ENCODE measurements at places on chromosomes 16 and 17. TPM values are rescaled to one million over a fixed set of nuclear protein-coding genes. Genes with fewer than 3 reads are reported as not detected.

DNA sequence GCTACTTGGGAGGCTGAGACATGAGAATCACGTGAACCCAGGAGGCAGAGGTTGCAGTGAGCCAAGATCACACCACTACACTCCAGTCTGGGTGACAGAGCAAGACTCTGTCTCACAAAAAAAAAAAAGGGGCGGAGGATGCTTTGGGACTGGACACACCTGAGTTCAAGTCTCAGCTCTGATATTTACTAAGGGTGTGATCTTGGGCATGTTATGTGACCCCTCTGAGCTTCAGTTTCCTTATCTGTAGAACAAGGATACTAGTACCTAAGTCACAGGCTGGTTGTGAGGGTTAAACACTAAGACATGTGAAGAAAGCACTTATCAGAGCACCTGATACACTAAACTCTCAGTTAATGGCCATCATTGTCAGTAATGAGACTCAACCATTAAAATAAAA, 25.9 kb downstream of the HOXB1 start:
- no peak overlapping the region for H3K27ac ChIP-seq
- H3K4me3 ChIP-seq: no peak overlapping the region
- no peaks in the 10 kb centered on the region for H3K27me3 ChIP-seq

DNA sequence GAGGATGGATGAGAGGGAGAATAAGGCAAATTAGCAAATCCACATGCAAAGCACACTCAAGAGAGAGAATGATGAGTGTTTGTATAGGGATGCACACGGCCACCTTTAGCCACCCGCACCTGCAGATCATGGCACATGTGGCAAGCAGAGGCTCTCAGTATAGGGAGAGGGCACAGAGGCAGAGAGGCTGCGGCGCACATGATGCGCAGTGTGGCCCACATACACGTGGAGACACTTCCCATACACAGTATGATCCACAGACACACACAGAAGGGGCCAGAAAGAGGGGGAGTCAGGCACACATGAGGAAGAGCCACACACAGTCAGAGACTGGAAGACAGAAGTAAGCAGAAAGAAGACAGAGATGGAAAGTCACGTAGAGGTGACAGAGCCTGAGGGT, 6.5 kb upstream of the CHD3 start:
- peak overlapping the region; percentile 97 for H3K27ac ChIP-seq
- no peak for DNase-seq
- H3K4me3 ChIP-seq: no peak overlapping the region
- no peaks in the 10 kb centered on the region for H3K27me3 ChIP-seq
- H3K4me1 ChIP-seq: no peaks in the 10 kb centered on the region

- no peaks in the 10 kb centered on the region for H3K36me3 ChIP-seq
- no peaks in the 10 kb centered on the region for H3K27me3 ChIP-seq
- no peaks in the 10 kb centered on the region for H3K4me1 ChIP-seq
- DNase-seq: no peak
- no peak overlapping the region for H3K4me3 ChIP-seq
- H3K27ac ChIP-seq: no peak overlapping the region
These were observed 57.1 kb downstream of the GTF3C1 start for GRCh38 chr16:27492588-27492979.

- peaks cover 28% of the 10 kb centered on the region for H3K4me1 ChIP-seq
- no peaks in the 10 kb centered on the region for H3K36me3 ChIP-seq
- DNase-seq: peak; percentile 72
- H3K4me3 ChIP-seq: no peak overlapping the region
These were observed 36.9 kb downstream of the GINS2 start for GRCh38 chr16:85651629-85652430.

DNA sequence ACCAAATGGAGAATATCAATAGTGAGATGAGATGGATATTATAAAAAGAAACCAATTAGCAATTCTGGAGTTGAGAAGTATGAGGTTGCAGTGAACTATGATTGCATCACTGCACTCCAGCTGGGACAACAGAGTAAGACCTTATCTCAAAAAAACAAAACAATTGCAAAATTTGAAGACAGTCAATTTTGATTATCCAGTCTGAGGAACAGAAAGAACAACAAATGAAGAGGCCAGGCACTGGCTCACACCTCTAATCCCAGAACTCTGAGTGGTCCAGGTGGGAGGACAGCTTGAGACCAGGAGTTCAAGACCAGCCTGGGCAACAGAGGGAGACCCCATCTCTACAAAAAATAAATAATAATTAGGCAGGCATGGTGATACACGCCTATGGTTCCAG, 35.0 kb downstream of the USP32 start:
- no peaks in the 10 kb centered on the region for H3K27me3 ChIP-seq
- no peak for DNase-seq
- H3K4me1 ChIP-seq: no peaks in the 10 kb centered on the region
- H3K27ac ChIP-seq: no peak overlapping the region
- H3K4me3 ChIP-seq: no peak overlapping the region
- no peaks in the 10 kb centered on the region for H3K36me3 ChIP-seq

DNA sequence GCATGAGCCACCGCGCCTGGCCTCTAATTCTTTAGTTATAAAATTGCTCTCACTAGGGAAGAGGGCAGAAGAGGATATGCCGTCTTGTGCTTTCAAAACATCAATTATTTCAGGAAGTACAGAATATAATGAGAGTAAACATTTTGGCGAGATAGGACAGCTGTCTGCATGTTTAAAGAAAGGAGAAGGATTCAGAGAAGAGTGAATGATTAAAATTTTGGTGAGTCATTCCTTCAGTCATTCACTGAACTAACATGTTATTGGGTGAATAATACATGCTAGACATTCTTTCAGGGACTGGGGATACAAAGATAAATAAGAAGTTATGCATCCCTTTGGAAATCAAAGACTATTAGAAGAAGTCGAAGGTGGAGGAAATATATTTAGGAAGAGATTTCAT, 590.3 kb upstream of the GOT2 start:
- no peaks in the 10 kb centered on the region for H3K27me3 ChIP-seq
- H3K4me1 ChIP-seq: no peaks in the 10 kb centered on the region
- no peak overlapping the region for H3K4me3 ChIP-seq
- no peaks in the 10 kb centered on the region for H3K36me3 ChIP-seq

TBC1D3E gene
- not detected for total RNA-seq

ANKFN1 gene
- 0.27 TPM for total RNA-seq

CLEC19A gene
- not detected for total RNA-seq
